Activated naive CD4-positive, alpha-beta T cell treated with anti-CD3 and anti-CD28 coated beads for 36 hours (primary cell): ENCODE measurements at places on chromosomes 2 and 18. TPM values are rescaled to one million over a fixed set of nuclear protein-coding genes. Genes with fewer than 3 reads are reported as not detected.

DNA sequence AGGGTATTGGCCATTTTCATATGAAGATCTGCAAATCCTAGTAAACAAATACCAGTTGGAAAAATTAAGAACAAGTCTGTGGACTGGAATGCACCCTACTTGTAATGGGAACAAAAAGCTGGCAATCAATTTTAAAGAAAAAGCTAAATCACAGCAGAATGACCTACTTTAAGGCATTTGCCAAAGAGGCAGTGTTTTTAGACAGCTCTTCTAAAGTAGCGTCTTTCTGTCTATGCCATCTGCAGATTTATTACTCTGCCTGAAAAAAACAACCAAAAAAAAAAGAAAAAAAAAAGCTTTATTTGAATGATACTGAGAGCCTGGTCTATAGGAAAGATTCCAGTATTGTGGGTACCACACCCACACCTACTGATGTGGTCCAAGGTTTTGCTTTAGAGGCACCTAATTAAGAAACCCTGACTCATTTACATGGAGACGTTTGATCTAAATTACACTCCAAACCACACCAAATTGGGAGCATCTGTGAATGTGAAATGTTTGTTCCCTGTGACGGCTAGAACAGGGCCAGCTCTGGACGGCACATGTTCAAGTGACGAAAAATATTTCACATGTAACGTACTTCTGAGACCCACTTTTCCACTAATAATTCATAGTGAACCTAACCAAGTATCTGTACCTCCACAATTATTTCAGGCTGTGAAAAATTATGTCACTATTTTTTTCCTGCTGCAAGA lies 597.1 kb downstream of the ARHGAP15 start:
- no peak for DNase-seq

- peak; percentile 75 for DNase-seq
These were observed 37.6 kb upstream of the SPAG16 start for GRCh38 chr2:213246497-213247281.

Gene UGT1A4
- not detected for total RNA-seq

Gene ZNF396
- 0.74 TPM for total RNA-seq

Gene RNU2-63P
- 13.1 TPM for total RNA-seq
